ENCODE measurements at places on chromosomes 6 and 20.

GRCh38 chr20:60268491-60268890, 310.3 kb downstream of the CDH26 start:
- no peak for DNase-seq

DNA sequence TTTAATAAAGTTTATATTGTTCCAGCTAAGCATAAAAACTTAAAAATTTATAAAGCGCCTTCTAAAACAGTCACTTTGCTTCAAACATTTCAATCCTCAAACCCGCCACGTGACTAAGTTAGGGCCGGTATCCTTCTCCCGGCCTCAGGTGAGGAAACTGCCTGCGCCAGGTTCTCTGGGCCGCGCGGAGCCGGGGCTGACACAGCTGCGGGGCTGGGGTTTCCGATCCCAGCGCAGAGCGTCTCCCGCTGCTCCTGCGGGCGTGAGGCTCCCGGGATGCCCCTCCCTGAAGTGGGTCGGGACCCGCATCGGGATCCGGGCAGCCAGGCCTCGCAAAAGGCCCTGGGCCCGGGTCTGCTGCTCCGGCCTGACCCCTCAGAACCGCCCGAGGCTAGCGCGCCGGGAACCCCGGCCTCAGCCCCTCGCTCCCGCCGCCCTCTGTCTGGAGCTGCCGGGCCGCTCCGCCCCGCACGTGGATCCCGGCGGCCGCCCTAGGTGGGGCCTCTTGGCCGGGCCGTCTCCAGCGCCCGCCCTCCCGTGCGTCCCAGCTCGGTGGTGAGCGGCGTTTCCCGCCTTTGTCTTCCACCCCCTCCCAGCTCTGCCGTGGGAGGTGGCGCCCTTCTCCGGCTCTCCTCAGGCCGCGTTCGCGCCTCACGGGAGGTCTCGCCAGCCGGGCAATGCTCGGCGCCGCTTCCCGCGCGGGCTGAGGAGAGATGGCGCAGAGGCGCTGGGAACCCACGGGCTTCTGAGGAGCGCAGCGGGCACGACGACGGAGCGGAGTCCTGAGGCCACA, 267.9 kb downstream of the DLL1 start:
- no peak for DNase-seq

GRCh38 chr20:59676851-59677182, 72.5 kb downstream of the PHACTR3 start:
- DNase-seq: no peak

- DNase-seq: no peak
Measured at GRCh38 chr6:51090343-51090742, 271.7 kb downstream of the TFAP2B start.

- no peak for DNase-seq
Measured at GRCh38 chr6:130269969-130270635, 47.4 kb upstream of the SAMD3 start.

- DNase-seq: no peak
Measured at GRCh38 chr6:46048646-46049297, 33.1 kb upstream of the CLIC5 start.

DNA sequence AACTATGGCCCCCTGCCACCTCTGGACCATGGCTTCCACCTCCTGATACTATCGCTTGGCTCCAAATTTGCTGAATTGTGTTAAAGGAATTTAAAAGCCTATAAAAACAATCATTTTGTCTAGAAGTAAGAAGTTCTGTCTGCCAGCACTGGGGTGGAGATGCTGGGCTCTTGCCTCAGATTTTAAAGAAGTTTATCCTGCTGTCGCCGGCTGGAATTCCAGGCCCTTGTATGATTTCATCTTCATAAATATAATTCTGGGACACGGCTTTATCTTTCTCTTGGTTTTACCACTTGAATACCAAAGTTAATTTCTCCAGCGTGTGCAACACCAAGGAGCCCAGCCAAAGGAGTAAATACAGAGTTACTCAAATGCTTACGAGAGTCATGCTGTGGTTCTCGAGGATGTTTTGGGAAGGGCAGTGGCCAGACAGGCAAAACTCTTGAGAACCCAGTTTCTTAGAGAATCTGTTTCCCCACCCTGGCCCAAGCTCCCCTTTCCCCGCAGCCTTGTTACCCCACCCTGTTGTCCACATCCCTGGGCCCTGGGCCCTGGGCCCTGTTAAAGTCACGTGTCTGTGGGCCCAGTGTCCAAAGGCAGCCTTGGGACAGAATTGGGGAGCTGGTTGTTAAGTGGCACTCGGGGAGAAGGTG, 31.9 kb downstream of the C6orf89 start:
- no peak for DNase-seq

DNA sequence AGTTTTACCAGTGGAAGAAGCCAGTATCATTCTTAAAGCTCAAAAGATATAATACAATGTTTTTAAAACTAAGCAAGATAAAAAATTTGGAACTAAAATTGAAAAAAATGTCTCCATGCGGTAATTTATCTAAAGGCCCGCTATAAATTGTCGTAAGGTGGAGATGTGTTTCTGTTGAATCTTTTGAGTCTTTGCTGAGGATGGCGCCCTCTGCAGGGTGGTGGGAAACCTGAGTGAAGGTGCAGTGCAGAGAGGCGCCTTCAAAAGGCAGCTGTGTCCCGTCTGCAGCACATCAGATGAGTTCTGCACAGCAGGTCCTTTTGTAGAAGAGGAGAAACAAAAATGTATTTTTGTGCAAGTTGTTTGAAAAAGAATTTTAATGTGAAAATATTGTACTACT, 29.4 kb upstream of the KIF25 start:
- DNase-seq: no peak

- no peak for DNase-seq
Measured at GRCh38 chr20:37350649-37351574, 5.0 kb downstream of the SRC start.

DNA sequence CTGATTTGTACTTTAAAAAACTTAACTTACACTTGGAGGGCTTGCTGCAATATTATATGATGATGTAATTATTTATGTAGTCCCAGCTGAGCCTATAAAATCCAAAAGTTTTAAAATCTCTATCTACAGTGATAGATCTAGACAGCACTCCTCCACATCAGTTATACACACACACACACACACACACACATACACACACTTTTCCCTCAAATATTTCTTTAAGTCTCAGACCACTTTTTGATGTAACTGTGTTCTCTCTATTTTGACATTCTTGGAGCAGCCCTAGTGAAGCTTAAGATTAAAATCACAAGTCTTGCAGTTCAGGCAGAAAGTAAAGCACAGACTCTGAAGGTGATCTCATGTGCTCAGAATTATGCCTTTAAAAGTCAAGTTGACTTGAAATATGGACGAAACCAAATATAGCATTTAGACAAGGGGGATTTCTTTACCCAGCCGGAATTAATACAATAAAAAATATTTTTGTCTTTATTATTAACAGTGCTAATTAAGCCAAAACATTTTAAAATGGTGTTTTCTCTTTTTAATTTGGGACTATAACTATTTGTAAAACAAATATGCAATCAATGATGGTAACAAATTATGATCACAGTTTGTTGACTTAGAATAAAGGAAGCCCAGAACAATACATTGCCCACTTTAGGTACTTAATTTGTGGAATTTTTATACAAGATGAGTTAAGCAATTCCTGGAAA, 63.5 kb upstream of the TMEM30A start:
- DNase-seq: no peak

- no peak for DNase-seq
Measured at GRCh38 chr6:140073456-140073855, 699.0 kb upstream of the CITED2 start.

GRCh38 chr6:111989743-111990142, 64.2 kb upstream of the CCN6 start:
- no peak for DNase-seq

- peak; percentile 14 for DNase-seq
Measured at GRCh38 chr6:87151781-87152525, 3.4 kb upstream of the ZNF292 start.

GRCh38 chr6:37146735-37147157, 23.2 kb upstream of the PIM1 start:
- peak; percentile 39 for DNase-seq

- no peak for DNase-seq
Measured at GRCh38 chr6:167846997-167847606, 20.4 kb downstream of the AFDN start.

- DNase-seq: no peak
Measured at GRCh38 chr20:3783068-3783489, 1.8 kb upstream of the SPEF1 start.
